Activated CD4-positive, alpha-beta T cell treated with anti-CD3 and anti-CD28 coated beads, Interleukin-2, amount 50 U/mL, for 4 hours (primary cell): ENCODE measurements at places on chromosomes 3 and 15.
A peak's percentile ranks its signal among the peaks of the same experiment; 100 is the strongest.

DNA sequence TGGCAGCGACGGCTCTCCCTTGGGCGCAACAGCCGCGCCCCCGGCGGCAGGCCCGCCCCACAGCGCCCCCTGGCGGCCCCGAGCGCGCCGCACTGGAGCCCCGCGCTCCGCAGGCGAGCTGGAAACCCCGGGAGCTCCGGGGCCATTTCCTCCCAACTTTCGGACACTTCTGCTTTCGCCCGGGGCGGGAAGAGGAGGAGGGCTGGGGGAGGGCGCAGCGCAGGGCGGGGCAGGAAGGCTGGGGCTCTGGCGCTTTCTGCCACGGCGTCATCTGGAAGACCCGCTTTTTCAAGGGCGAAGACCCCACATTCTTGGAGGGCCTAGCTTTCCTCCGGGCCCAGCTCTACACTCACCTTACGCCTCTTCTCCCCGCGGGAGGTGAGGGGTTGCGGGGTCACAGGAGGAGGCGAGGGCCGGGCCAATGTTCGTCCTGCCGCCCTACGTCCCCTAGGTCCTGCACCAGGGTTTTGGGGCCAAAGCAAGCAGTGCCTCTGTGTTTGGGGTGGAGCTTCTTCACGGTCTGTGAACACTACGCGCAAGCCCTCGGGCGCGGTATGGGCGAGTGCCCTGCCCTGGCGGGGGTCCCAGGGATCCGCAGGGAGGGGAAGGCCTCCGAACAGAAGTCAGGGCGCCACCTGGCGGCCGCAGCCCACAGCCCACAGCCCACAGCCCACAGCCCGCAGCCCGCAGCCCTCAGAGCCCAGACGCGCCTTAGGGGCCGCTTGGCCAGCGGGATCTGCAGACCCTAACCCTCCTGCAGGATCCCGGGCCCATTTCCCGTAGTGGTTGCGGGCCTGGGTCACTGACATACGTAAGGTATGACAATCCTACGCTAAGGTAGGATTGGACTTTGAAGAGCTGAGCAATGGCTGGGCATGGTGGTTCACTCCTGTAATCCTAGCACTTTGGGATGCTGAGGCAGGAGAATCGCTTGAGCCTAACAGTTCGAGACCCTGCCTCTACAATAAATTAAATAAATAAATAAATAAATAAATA, 31.1 kb downstream of the FOXL2 start:
- peak; percentile 75 for DNase-seq

DNA sequence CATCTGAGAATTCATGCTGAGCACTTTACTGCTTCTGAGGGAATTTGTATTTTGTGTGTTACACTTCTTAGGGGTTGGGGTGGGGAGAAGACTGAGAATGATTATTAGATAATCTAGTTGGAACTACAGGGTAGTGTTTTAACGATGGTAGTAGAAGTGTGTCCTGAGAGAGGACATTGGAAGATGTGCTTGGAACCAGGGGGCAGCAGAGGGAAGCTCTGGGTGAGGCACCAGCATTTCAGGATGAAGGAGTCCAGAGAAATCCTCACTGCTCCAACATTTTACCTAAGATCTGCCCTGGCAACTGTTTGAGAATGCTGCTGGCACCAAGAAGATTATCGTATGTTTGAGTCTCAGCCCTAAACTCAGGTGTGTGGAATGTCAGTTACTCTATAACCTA, 145.5 kb downstream of the SQOR start:
- DNase-seq: no peak

DNA sequence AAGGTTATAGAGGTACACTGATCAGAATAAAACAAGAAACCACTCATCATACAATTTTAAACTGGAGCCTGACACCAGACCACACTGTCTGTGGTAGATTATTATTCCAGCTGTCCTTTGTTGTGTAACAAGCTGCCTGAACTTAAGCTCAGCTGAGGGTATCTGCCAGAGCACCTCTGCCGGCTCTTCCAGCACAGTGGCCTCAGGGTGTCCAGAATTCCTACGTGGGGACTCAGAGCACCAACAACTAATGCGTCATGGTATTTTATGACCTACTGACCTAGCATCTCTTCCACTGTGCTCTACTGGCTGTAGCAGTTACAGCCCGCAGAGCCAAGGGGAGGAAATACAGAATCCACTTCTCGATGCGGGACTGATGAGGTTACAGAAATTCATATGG, 15.6 kb upstream of the RAF1 start:
- DNase-seq: no peak

DNA sequence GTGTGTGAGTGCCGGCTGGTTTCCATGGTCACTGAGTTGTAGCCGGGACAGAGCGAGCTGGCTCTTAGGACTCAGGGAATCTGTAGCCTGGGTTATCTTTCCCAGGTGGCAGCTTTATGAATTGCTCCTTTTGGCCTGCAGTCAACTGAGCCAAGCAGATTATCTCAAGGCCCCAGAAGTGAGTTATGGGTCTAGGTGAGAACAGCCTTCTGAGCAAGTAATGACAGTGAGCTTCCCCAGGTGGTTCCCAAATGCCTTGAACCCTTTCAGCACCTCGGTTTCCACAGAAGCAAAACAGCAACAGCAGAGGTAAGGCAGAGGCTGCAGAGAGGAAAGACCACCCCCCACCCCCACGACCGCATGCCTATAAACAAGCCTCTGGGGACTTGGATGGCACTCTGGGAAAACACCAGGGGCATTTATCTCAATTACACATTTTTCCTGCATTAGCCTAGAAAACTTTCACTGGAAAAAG, 56.7 kb upstream of the DGKG start:
- no peak for DNase-seq

- DNase-seq: no peak
Observed at GRCh38 chr15:61092361-61093157, 136.5 kb downstream of the RORA start.

DNA sequence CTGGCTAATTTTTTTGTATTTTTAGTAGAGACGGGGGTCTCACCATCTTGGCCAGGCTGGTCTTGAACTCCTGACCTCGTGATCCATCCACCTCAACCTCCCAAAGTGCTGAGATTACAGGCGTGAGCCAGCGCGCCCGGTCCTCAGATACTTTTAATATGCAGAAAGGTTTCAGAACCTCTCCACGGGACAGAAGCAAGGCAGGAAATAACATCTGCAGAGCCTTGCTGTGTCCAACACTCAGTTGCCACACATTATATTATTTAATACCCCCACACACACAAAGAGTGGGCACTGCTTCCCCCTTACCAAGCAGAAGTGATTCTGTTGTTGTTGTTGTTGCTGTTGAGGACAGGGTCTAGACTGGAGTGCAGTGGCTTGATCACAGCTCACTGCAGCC, 28.0 kb downstream of the OSBPL10 start:
- no peak for DNase-seq

DNA sequence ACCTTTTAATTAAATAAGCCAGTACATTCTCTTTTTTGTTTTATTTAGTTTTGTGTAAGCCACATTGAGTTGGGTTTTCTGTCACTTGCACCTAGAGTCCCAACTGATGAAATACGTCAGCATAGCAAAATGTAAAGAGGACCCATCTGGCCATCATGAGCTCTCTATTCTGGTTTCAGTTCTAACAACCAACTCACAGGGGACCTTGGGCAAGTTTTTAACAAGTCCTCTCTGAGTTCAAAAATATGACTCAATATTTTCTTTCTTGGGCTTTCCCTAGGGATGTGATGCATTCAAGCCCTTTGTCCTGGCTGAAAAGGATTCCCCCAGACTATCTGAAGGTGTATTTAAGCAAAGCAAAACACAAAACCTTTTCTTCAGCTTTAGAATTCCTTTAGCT, 32.9 kb downstream of the PLCH1 start:
- no peak for DNase-seq

GRCh38 chr3:50010959-50011358, 71.0 kb downstream of the RBM6 start:
- DNase-seq: no peak

- no peak for DNase-seq
Observed at GRCh38 chr3:136792556-136793330, 26.2 kb upstream of the SLC35G2 start.

DNA sequence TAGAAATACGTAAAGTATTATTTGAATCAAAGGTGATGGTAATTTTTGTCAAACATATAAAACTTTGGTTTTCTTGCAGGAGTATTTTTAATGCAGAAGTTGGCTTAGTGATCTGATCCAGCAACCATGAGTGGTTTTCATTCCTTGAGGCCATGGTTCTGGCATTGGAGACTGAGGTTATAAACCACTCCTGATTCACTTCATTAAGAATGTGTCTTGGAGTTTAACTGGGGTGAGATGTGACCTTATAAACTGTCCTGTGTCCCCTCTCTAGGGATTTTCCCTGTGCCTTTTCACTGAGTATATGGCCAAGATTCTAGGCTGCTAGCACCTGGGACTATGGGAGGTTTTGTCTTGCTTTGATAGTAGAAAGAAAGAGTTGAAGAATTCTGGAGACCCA, 94.3 kb downstream of the RYR3 start:
- no peak for DNase-seq

DNA sequence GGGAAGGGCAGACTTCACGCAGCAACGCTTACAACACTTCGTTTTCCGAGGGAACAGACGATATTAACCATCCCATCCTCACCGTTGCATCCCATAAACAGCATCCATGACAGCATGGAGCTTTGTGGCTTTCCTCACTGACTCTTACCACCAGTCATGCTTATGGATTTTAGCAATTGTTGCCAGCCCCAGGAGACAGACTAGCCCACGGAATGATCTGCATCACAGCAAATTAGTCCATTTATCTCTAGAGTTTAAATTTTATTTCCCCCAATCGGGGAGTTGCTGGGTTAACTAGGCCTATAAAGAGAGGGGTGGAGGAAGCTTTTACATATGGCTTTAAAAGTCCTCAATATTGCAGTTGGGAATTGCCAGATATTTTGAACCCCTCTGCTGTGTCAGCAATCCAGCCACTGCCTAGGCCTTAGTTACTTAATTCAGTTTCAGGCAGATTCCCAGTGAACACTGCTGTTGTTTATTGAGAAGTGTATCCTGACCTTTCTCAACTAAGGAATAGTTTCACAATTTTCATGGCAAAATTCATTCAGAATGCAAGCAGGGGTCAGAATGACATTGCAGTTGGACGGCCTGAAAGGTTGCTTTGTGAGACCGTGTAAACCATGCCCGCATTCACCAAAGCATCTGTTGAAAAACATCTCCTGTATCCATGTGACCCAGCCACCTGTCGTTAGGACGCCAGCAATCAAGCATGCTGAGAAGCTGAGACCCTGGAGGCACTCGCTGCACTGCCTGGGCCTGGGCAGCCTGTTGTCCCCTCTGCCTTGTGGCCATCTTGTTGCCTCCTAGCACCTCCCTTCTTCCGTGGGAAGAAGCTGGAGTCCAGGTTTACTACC, 397.4 kb upstream of the TPM1 start:
- DNase-seq: no peak

DNA sequence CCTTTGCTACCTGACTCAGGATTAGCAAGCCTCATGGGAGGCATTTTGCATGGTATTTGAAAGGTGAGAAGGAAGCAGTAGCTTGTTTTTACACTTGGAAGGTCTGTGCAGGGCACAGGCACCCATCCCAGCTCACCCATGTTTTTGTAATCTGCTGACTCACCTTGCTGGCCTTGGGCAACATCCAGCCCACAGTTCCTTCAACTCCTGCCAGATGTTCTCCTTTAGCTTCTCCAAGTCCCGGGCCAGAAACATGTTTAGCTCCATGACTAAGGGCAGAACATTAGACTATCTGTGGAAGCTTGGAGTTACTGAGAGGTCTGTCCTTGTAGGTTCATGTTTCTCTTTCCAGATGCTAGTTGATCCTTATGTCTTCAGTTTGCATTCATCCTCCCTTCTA, 12.4 kb upstream of the ZNF770 start:
- DNase-seq: no peak

DNA sequence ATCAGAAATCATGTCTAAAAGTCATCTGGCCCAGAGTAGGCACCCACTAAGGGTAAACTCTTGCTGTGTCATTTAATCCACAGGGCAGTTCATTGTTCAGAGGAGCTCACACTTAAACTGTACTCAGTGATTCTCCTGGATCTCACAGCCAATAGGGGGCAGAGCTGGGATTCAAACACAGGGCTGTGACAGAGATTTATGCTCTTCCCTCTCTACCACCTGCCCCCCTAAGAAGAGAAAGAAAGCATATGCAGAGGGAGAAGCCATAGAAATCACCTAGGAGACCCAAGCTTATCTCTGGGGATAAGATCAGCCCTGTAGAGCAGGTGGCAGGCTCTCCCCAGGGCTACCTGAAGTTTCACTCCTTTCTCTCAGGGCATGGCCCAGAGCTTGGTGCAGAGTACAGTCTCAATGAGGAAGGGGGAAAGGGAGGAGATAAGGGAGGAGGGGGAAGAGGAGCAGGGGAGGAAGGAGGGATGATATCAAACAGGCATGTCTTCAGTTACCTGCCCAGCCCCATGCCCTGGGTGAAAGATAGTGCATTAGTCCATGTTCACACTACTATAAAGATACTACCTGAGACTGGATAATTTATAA, 51.8 kb upstream of the ADPGK start:
- no peak for DNase-seq

GRCh38 chr15:66578286-66578875, 12.6 kb upstream of the LCTL start:
- DNase-seq: no peak

DNA sequence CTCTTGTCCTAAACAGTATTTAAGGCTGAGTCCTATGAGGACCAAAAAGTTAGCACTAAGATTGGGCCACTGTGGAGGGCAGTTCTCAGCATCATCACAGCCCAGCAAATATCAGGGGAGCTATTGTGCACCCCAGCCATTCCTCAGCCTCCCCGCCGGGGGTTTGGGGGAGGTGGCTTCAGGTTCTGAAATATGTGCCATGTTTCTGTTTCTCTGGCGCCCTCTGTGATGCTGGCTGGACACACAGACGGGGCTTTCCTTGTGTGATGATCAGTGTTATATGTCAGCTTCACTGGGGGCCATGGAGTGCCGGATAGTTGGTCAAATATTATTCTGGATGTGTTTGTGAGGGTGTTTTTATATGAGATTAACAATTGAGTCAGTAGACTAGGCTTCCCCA, 106.8 kb downstream of the GABRG3 start:
- no peak for DNase-seq

DNA sequence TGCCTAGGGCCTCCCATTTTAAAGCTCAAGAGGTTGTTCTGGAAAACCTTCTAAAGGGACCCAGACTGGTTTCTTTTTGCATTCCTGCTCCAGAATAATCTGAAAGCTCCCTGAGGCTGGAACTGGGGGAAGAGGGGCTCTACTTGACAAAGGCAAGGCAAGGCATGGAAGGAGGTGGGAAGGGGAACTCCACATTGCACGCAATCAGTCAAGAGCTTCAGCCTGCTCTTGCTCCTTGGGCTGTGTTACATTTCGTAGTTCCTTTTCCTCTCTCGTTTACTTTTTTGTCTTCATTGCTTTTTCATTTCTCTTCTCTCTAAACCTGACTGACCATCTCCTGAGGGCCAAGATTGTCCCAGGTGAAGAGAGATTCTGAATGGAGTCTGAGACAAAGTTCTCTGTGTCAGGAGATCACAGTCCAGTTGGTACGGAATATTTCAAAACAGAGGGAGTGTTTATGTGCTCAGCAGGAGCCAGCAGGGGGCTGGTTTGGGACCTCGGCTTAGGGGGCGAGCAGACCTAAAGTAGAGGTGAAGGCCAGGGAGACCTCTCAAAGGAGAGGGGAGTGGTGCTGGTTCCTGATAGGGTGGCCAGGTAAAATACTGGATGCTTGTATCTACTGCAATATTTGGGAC, 6.0 kb upstream of the KCTD6 start:
- no peak for DNase-seq

GRCh38 chr3:26104851-26105251, 315.0 kb downstream of the OXSM start:
- no peak for DNase-seq
